ENCODE measurements at places on chromosomes 5 and 9.

DNA sequence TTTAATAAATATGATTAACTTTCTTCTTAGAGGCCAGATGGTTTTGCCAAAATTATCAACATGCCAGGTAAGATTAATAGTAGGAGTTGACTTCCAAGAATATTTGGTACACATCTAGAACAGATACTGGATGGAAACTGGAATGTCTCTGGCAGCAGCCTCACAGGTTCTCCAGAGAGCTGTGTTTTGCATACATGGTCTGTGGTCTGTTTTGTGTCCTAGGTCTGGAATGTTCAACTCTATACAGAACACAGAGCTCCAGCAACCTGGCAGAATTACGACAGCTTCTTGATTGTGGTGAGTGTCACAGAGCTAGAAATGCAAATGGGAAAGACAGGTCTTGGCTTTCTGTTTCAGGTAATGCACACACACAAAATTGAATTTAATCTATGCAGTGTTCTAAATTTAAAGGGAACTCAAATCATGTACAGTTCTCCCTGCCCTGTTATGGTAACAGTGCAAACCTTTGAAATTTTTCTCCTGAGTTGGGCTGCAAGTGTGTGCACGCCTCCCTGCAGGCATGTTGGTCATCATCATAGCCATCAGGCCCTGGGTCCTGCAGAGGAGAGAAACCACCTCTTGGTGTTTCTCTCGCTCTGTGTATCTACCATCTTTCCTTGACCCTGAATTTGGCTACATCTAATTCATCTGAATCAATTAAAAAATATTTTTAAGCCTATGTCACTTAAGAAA is 58.3 kb downstream of the PIK3R1 start:
- no peak for DNase-seq

DNA sequence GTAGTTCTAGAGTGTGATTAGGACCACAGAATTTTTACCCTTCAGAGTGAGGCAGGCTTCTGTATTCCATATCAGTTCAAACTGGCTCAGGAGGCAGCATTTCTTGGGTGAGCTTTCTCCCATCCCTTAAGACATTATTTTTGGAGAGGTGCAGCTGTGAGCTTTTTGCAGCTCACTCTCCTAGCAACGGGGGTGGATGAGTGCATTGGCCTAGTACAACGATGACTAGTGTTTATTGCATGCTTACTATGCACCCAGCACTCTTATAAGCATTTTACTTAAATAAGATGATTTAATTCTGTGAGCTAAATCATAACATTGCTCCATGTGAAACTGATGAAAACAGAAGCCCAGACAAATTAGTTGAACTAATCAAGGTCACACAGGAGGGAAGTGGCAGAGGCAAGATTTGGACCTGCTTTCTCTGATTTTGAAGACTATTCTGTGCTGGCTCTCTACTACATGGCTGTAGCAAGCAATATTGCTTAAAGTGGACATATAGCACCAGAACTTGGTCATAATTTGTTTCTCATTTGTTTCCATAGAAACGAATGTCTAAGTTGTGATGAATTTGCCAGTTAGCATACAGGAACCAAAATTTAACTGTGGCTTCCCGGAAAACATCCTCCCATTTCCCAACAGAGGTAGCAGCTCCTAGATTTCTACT is 372.1 kb upstream of the RIOK2 start:
- DNase-seq = no peak

- peak; percentile 65 for DNase-seq
These were observed 81.0 kb downstream of the RXRA start for GRCh38 chr9:134407121-134407779.

DNA sequence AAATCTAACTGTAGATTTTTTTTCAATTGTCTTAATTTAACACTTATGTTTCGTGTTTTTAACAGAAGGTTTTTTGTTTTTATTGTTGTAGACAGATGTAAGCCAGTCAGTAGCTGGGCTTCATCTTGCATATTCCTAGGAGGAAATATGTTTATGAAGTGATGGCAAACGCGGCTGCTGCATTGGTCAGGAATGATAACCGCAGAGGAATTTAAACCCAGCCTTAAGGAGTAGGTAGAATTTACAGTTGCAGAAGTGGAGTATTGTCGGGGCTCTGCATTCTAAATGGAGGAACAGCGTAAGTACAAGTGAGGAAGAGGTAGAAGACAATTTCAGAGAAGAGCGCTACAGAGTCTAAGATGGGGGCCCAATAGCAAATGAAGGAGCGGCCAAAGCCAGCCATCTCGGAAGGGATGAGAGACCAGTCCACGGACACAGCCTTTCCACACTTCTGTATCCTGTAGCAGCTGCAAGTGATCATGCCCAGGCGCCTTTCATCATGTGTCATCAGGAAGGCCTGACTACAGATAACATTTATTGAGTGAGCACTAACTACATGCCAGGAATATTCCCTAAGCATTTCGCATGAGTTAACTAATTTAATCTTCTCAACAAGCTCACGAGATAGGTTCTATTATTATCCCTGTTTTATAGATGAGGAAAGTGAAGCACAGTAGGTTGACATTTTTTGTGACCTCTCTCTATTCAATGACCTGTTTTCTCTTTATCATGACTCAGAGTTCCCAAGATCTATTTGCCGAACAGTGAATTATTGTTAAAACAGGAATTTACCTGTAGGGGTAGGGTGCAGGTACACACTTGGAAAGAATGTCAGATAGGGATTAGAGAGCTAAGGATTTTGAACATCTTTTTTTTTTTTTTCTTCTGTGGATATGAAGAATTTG is 38.1 kb downstream of the CMYA5 start:
- DNase-seq = no peak

- no peak for DNase-seq
These were observed 331.5 kb upstream of the GRIN3A start for GRCh38 chr9:102069969-102070368.

GRCh38 chr9:130927995-130928900 is 10.8 kb downstream of the FIBCD1 start:
- DNase-seq = no peak

GRCh38 chr9:69016191-69017096 is 2.5 kb upstream of the PRKACG start:
- DNase-seq = no peak

- DNase-seq = no peak
These were observed 222.7 kb upstream of the PRR16 start for GRCh38 chr5:120241400-120241799.

DNA sequence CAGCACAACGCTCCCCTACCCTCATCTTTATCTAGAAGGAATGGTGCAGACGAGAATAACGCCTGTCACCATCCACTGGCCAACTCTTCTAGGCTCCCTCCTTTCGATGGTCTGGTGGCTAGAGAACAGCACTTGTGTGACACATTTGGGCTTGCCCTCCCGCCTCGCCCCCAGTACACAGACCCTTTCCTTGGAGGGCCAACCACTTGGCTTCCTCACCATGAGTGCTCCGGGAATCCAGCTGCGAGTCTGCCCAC is 1.4 kb downstream of the GNAQ start:
- peak; percentile 52 for DNase-seq

DNA sequence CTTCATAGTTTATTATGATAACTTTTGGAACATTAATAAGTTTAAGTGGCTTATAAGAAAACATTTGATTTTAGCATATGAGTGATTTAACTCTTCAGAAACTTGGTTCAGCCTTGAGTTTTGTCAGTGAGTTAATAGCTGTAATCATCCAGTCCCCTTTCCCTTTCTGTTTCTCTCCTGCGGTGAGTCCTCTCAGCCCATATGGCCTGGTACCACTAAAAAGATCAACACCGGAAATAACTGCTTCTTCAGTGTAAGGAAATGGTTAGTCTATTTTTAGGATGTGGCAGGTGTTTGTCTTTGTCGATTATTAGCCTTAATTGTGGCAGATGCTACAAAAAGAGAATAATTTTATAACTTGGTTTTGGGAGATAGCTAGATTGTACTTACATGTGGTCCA is 120.2 kb upstream of the GRHPR start:
- no peak for DNase-seq

GRCh38 chr5:141373673-141374317 is at the start of gene PCDHGA6:
Gene PCDHGA6, plus strand, starts transcription at chr5:141373891. Its CDS starts 193 bp downstream, at chr5:141374084.
- no peak for DNase-seq

DNA sequence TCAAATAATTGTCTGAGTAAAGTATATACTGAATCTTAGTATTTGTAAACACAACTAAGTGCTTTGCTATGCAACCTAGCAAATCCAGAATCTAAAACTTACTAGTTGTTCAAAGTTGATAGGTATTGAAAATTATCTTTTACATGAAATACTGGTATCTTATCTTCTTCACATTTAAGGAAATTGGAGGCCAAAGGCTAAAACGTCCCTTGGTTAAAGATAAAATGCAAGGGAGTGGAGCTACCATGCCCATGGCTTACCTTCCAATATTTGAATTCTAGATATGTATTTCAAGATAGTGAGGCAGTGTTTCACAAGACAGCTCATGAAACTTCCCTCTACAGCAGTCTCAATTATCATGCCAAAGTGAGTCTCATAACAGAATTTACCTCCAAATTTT is 373.5 kb downstream of the KIAA0825 start:
- DNase-seq = no peak

- DNase-seq = no peak
These were observed 131.1 kb downstream of the CHSY3 start for GRCh38 chr5:130035388-130035787.

DNA sequence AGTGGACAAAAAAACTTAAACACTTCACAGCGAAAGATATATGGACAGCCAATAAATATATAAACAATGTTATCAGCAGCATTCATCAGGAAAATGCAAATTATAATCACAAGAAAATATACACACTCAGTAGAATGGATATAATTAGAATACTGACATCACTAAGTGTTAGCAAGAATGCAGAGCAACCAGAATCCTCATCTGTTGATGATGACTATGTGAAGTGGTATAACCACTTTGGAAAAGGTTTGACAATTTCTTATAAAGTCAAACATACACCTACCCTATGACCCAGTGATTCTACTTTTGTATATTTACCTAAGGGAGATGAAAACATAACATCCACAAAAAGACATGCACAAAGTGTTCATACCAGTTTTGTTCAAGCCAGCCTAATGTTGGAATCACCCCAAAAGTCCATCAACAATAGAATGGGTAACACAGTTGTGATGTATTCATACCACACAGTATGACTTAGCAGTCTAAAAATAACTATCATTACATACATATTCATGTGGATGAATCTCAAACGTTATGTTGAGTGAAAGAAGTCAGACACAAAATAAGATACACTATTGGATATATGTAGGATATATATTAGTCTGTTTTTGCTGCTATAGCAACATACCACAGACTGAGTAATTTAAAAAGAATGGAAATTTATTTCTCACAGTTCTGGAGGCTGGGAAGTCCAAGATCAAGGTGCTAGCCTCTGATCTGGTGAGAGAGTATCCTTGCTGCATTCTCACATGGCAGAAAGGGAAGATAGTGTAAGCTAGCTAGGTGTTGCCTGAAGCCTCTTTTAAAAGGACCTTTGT is 148.8 kb upstream of the ADAMTSL1 start:
- DNase-seq = no peak

DNA sequence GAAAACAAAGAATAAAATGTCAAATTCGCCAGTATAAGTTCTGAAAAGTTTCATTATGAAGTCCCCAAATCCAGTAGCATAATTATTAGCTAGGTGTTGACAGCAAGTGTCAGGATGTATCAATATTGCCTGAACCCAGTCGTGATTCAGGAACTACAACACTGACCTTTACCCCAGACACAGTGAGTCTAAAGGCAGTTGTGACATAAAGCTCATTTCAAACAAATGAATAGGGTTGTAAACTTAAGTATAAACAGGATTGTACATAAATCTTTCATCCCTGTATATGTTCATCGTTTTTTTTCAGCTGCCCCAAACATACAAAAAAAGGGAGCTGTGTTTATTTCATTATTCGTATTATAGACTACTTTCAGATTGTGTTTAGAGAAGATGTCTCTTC is 385.7 kb downstream of the PLK2 start:
- DNase-seq = no peak

- no peak for DNase-seq
These were observed 10.2 kb downstream of the CMYA5 start for GRCh38 chr5:79699763-79700400.

GRCh38 chr5:17308326-17309065 is 91.1 kb downstream of the BASP1 start:
- DNase-seq = no peak

DNA sequence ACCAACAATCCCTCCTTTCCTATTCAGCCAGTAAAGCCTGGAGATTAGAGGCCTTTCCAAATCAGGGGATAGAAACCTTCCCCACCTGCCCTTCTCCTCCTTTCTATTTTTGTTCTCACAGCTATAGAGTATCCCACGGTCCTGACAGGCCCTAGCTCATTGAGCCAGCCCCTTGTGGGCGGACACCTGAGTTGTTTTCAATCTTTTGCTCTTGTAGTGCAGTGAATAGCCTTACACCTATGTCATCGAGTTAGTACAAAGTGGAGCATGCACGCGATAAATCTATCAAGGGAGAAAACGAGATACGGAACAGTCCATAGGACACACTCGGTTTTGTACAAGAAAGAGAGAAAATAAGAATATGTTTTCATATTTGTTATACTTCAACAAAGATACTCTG is 77.2 kb downstream of the TSPAN17 start:
- DNase-seq = no peak

GRCh38 chr5:103037673-103038455 is 82.1 kb downstream of the GIN1 start:
- no peak for DNase-seq

DNA sequence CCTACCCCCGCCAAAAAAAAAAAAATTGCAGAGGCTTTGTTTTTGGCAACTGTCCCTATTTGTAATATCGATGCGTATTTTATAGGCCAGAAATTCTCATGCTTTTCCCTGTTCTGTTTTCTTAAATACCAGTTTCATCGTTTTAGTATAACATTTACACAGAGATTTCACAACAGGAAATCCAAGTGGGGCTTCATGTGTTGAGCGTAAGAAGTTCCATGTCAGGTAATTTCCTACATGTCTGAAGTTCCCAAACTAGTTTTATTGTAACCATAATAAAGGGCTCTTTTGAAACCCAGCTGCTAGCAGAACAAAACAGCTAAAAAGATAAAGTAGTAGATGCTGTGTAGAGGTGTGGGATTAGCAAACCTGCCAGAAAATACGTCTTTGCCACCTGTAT is 4.2 kb downstream of the SMC5 start:
- no peak for DNase-seq

DNA sequence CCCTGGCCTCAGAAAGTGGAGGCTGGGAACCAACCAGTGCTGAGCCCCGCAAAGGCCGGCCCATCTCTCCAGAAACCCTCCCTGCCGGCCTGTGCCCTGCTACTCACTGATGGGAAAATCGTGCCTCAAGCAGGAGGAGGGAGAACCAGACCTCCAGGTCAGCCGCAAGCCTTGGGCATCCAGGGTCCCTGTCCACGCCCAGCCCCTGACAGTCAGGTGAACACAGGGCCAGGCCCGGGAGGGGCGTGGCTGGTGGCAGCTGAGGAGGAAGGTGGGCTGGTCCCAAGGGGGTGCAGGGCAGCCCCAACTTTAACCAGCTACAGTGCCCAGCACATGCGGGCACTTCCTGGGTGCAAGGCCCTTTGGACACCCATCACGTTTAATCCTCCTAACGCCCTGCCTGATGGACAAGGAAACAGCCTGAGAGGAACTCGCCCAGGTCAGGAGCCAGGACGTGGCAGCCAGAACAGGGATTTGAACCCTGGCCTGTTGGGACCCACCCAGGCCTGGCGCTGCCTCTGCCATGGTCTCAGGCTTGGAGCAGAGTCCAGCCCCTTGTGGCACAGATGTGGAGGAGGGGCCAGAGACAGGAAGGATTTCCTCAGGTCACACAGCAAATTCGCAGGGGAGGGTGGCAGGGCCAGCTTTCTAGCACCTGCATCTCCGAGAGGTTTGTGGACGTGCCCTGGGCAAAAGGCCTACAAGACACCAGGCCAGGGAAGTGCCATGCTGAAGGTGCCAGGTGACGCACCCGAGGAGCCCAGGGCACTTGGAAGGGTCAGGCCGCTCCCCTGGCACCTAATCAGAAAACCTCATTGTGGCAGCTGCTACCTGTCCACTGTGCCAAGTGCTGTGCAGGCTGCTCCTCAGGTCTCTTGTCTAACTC is 4.5 kb downstream of the RALGDS start:
- no peak for DNase-seq

All from T-helper 1 cell (primary cell).